EH (cell line): ENCODE measurements at places on chromosomes 3 and 15.

DNA sequence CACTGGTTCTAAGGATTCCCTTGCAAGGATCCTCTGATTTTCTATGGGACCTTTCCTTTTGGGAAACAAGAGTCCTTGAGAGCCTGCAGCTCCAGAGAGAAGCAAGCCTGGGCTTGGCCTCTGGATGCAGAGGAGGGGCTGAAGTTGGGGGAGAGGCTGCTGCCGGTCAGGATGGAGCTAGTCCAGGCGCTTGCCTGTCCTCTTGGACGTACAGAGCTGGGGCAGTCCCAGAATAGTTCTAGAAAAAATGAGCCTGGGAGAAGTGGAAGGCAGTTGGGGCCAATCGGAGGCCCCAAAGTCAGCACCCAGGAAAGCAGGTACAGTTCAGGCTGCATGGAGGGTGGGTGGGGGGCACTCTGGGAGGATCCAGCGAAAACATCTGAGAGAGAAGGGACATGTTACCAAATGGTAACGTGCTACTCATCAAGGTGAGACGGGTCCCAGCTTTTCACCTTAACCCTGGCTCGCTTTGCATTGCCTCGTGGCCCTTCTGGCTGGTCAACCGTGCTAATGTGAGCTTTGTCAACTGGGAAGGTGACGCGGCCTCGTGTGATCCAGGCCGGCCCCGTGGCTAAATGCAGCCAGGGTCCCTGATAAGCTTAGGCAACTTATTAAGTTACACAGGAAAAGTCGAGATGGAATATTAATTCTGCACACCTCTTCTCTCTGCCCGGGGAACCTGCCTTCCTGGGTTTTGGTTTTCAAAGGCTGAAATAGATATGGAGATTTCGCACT lies 38.7 kb upstream of the MAGEF1 start:
- DNase-seq, result no peak

GRCh38 chr3:183226333-183226890 lies 26.6 kb upstream of the B3GNT5 start:
- no peak for DNase-seq

GRCh38 chr15:93001881-93002280 lies 87.1 kb downstream of the RGMA start:
- DNase-seq, result no peak

GRCh38 chr15:35208353-35208752 lies 123.3 kb upstream of the NANOGP8 start:
- no peak for DNase-seq

GRCh38 chr15:100174904-100175275 lies 166.9 kb downstream of the ADAMTS17 start:
- no peak for DNase-seq

- DNase-seq, result no peak
Observed at GRCh38 chr15:88776646-88777045, 26.6 kb upstream of the ACAN start.

DNA sequence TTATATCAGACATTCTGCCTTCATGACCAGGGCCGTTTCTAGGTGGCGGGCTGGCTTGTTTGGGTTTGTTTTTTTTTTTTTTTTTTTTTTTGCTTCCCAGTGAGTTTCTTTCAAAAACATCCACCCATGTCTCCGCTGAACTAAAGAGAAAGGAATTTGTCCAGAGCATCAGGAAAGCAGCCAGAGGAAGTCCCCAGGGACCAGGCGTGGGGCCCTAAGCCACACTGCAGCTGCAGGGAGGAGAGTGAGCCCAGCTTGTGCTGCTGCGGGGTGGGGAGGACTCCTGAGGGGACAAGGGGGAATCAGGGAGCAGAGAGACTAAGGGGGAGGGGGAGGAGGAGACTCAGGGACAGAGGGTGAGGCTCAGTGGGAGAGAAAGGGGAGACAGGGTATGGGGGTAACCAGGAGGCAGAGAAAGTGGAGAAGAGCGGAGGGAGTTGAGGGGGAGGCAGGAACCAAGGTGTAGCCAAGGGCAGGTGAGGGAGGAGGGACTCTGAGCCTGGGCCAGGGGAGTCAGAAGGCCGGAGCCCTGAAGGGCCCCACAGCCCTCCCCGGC lies 49.5 kb downstream of the CYP11A1 start:
- DNase-seq, result peak; percentile 94

DNA sequence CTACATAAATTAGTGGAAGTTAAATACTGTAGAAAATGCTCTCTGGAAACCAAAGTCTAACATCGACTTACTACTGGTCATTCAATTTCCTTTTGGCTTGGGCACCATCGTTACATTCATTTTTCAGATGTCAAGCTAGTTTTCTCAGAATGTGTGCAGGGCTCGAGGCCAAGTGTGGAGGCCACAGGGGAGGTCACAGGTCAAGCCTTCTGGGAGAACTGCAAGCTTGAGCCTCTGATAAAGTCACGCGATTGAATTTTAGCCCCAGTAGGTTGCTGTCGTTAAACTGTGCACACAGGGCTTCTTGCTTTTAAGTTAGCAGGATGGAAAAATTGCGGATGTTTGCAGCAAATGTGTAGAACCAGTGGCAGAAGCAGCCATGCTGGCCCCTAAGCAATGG lies 182.2 kb downstream of the APBA2 start:
- no peak for DNase-seq
